ENCODE measurements at places on chromosomes 16 and 17.
A peak's percentile ranks its signal among the peaks of the same experiment; 100 is the strongest.

DNA sequence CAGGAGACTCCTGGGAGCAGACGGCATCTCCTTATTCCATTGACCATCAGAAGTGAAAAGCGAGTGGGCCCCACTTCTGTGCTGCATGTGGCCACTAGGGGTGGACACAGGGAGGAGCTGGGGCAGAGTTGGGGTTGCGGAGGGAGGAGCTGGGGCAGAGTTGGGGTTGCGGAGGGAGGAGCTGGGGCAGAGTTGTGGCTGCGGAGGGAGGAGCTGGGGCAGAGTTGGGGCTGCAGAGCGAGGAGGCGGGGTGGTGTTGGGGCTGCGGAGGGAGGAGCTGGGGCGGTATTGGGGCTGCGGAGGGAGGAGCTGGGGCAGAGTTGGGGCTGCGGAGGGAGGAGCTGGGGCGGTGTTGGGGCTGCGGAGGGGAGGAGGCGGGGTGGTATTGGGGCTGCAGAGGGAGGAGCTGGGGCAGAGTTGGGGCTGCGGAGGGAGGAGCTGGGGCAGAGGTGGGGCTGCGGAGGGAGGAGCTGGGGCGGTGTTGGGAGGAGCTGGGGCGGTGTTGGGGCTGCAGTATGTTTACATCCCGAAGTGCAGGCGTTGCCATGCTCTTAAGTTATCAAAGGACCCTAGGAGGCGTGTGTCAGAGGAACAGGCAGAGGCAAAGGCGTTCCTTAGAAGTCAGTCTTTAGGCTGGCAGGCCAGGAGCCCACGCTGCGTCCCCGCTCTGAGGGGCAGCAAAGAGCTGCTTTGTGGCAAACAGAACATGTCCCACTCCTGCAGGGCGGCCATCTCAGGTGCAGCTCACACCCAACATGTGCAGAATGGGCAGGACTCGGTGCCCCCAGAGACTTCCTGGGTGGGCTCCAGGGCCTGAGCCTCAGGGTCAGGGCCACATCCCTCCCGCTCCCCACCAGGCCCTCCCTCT is 76.0 kb downstream of the ZNF778 start:
- no peak for DNase-seq

- DNase-seq: no peak
These were observed 2.2 kb upstream of the FOXK2 start for GRCh38 chr17:82517230-82517865.

DNA sequence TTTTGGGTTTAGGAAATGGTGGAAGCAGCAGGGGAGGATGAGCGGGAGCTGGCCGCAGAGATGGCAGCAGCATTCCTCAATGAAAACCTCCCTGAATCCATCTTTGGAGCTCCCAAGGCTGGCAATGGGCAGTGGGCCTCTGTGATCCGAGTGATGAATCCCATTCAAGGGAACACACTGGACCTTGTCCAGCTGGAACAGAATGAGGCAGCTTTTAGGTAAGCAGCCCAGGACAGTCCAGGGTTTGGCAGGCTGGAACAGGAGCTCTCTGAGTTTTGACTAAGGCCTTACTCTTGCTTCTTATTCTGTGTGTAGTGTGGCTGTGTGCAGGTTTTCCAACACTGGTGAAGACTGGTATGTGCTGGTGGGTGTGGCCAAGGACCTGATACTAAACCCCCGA is 41.4 kb downstream of the SF3B3 start:
- no peak for DNase-seq

DNA sequence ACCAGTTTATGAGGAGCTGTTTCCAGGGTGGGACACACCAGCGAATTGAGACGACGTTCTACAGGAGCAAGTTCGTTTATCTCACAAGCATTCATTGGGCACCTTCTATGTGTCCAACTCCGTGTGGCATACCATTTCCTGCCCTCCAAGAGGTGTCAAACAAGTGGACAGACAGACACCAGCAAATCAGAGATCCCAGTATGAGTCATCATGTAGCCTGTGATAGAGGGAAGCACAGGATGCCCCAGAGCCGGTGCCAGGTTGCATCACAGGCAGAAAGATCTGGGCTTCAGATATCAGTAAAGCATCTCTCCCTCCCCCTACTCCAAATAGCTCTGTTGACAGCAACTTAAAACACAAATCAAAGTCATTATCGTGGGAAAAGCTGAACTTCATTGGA is 31.8 kb upstream of the MAF start:
- peak; percentile 4 for DNase-seq
